ENCODE measurements at places on chromosomes 1 and 21. TPM values are rescaled to one million over a fixed set of nuclear protein-coding genes. Genes with fewer than 3 reads are reported as not detected.

DNA sequence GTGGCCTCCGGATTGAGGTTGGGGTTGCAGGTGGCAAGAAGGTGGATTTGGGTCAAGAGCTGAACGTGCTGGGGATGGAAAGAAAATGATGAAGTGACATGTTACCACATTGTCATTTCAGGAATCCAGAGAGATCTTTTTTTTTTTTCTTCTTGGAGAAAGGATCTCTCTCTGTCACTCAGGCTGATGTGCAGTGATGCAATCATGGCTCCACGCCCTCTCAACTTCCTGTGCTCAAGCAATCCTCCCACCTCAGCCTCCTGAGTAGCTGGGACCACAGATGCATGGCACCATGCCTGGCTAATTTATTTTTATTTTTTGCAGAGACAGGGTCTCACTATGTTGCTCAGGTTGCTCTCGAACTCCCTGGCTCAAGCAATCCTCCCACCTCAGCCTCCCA lies 80.6 kb downstream of the GON4L start:
- no peak for DNase-seq

- no peak for DNase-seq
These were observed 33.3 kb downstream of the PIK3CD start for GRCh38 chr1:9684801-9685200.

- DNase-seq: no peak
These were observed 18.1 kb downstream of the KCNT2 start for GRCh38 chr1:196590012-196590708.

Gene ZNF683
- not detected for polyA plus RNA-seq

- no peak for DNase-seq
These were observed 12.1 kb downstream of the MIA3 start for GRCh38 chr1:222629921-222630535.

Gene C1orf141
- polyA plus RNA-seq: not detected

DNA sequence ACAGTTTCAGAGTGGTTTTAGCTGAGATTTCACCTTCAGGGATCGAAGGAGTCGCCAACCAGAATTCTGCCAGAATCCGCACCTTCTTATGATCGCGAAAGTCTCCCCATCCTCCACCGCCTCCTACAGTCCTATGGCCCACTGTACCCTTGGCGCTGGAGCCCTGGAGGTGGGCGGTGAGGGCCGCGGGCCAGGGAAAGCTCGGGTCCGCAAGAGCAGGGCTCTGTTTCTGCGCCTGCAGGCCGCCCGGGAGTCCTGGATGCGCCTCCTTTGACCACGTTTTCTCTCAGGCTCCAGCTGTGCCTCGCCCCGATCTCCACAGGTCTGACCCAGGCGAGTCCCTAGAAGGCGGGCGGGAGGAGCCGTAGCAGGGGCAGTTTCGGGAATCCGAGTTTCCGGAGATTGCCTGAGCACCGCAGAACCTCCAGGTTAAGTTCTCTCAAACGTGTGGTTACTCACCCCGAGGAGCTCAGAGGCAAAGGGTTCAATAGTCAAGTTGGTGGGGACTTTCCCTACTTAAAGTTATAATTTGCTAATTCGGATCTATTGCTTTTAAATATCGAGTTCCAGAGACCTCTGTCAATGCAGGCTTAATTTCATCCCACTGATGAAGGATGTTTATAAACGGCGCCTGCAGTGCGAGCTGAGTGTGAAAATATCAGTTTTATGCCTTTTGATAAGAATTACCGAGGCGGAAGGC lies 3.2 kb upstream of the LHX8 start:
- no peak for DNase-seq

DNA sequence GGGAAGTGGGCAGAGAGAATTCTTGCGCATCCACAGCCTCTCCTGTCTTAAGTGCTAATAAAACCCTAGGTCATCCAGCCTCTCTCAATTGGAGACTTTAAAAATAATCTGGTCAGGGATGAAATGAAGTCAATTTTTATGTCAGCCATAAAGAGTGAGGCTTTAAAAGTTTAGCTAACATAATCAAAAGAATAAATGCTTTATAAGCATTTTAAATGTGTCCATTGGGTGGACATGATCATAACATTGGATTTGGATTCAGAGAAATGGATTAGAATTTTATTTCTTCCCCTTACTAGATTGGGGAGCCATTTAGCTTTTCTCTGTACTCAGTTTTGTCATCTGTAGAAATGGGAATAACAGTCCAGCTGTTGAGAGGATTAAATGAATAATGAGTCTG lies 55.5 kb downstream of the PGM1 start:
- no peak for DNase-seq

Gene TRIM46
- not detected for polyA plus RNA-seq

Gene PALMD
- polyA plus RNA-seq: not detected

DNA sequence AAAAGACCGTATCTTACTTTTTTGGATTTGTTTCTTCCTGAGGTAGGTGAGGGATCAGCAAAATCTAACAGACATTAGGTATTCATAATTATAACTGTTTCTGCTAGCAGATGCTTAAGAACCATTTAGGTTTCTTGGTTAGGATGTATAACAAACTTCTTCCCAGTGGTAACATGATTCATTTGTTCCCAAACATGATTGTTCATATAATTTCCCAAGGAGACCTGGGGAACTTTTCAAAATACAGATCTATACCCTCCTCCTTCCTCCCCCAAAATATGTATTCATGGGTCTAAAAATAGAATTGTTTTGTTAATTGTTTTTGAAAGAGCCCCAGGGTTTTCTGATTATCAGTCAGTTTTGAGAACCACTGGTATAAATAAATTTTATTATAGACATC lies 228.2 kb downstream of the COP1 start:
- DNase-seq: no peak

Gene S100A5
- polyA plus RNA-seq: not detected

Gene PRKCZ
- 5.7 TPM for polyA plus RNA-seq
